ENCODE measurements at places on chromosomes 6 and 20.

DNA sequence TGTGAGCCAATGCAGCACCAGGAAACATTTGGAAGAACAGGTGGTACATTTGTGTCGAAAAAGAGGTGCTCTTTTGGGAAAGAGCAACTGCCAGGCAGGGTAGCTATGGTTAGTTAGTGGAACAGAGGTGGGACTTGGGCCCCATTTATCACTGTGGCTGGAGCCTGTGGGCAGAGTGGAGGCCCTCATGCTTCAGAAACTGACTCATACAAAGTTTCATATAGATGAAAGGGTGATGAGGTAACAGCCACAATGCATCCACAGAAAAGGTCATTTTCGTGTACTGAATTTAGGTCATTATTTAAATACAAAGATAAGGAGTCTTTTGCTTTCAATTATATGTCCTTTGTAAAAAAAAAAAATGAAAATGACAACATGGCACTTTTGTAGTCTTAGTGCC lies 76.4 kb upstream of the HS3ST5 start:
- DNase-seq: peak; percentile 2

GRCh38 chr6:111586554-111586953 lies 19.1 kb downstream of the TRAF3IP2 start:
- no peak for DNase-seq

GRCh38 chr20:57450931-57451330 lies 59.7 kb downstream of the RBM38 start:
- no peak for DNase-seq

DNA sequence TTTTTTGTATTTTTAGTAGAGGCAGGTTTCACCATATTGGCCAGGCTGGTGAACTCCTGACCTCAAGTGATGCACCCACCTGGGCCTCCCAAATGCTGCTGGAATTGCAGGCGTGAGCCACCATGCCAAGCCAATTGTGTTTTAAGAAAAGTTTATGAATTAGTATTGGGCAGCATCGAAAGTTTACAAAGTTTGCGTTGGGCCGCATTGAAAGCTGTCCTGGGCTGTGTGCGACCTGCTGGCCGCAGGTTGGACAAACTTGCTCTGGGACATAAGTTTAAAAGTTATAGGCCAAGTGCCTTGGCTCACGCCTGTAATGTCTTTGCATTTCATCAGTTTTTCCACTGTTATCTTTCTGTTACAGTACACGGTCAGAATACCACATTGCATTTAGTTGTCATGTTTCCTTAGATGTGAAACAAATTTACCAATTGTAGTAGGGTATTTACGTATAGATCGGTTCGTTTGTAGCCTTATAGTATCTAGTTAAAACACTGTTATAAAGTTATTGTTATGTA lies 39.5 kb downstream of the ASXL1 start:
- no peak for DNase-seq

- DNase-seq: no peak
Measured at GRCh38 chr20:10626896-10627295, 46.9 kb downstream of the JAG1 start.

- DNase-seq: peak; percentile 84
Measured at GRCh38 chr6:71250099-71250602, 38.5 kb upstream of the OGFRL1 start.

GRCh38 chr20:3819411-3820047 lies 818 bp upstream of the AP5S1 start:
- no peak for DNase-seq

DNA sequence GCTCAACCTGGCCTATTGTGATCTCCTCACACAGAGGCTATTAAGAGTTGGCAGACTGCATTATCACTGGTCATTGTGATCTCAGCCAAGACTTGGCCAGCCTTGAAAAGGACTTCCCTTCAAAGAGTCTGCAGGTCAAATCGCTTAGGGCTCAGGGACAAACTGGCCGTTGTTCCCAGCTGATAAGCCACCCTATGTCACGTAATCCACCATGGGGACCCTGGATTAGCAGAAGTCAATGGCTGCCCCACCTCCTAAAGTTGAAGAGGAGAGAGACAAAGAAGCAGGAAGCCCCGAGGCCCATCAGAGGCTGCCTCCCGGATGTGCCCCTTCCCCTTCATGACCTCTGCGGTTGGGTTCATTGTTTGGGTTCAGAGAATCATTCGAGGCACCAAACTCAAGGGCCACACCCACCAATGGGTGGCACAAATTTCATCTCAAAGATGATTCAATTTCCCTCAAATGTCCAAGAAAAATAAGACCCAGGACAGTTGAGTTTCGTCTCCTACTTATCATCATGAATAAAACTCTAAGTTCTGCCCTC lies 56.6 kb downstream of the BPIFB1 start:
- no peak for DNase-seq

GRCh38 chr20:32752458-32753250 lies 9.4 kb upstream of the COMMD7 start:
- DNase-seq: peak; percentile 89

DNA sequence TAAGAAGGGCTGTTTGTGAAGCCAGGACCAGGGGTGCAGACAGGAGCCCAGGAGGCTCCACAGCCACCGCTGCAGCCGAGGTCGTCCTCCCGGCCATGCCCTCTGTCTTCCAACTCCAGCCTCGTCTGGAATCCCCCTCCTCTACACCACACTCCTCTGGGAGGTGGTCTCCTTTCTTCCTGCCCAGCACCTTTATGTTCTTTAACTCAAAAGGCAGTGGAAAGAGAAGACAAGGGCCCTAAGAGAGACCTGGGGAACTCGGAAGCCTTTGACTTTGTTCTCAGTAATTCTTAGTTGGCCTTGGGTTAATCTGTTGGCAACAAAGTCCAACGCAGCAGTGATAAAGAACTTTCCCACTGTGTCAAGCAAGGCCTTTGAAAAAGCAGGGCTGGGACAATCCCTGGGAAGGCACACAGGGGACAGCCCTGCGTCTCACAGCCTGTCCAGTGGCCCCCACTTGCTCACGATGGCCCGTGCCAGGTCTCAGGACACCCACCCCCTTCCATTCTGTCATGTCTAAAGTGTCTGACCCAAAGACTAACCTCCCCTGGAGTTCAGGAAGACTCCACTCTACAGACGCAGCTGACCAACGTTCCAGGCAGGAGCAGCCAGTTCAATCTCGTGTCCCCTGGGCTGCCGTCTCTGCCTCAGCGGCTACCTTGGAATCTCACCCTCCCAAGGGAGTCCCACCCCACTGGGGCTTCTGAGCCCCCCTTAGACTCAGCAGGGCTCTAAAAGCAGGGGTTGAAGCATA lies 42.8 kb upstream of the FAM50B start:
- no peak for DNase-seq

DNA sequence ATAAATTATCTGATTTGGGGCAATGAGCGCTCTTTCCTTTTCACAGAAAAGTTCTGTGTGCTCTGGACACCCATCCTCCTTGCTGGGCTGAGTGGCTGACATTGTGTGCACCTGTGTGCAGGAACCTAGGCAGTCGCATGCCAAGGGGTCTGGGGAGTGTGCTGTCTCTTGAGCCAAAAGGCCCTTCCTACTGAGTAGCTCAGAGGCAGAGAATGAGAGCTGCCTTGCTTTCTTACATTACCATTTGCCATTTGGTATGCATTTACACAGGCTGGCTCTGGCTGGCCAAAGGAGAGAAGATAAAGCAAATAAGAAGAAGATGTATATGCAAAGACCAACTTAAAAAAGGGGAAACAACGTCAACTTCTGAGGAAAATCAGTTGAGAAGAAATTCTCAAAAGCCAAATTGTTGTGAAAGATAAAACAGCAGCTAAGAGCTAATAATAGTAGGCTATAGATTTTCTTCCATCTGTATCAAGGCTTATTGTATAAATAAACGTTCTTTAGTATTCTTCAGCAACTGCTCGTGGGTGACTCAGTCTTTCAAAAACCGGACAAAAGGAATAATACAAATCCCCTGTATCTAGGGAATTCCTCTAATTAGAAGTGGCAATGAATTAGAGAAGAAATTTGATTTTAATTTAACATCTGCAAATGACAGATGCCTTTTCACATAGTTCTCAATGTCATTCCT lies 121.9 kb downstream of the INSM1 start:
- no peak for DNase-seq

DNA sequence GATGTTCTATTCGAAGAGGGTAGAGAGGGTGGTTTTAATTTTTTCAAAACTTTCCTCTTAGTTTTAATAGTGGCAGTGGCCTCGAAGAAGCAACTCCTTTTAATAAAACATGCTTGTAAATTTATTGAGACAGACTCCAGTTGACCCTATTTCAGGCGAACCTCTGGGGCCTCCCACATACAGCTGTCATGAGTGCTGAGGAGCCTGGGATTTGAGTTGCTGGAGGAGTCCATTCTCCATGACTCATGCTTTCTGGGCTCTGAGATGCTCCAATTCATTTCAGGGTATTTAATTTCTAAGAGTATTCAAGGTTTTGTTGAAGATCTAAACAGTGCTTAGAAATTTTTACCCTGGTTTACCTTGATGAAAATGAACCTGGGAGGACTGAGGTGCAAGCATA lies 580.4 kb downstream of the CBLN4 start:
- no peak for DNase-seq

DNA sequence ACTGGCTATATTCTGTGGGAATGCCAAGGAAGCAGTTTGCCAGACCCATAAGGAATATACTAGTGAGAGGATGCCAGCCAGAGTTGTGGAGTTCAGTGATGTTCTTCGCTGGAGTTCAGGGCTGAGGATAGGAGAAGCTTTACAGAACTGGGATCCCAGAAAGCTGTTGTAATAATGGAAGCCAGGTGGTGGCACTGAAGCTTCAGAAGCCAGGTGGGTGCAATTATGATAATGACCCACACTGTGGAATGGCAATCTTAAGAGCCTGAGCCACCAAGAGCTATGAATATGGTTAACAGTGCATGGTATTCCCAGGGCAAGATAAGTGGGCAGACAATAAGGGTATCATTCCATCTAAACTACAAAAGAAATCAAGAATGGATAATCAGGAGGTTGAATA lies 25.1 kb upstream of the ENPP1 start:
- DNase-seq: peak; percentile 50

DNA sequence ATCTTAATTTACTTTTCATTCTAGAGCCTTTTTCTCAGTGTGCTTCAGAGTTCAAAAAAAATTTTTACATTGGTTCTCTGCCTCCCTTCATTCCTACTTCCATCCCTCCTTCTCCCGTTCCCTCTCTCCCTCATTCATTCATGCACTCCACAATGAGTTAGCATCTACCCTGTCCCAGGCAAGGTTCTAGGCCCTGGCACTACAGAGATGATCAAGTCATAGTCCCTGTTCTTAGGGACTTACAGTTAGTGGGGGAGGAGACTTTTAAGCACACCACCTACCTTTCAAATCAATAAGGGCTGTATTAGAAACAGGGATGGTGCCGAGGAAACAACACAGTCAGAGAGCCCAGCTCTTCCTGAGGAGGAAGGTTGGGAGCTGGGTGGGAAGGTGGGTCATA lies 40.3 kb downstream of the MAP3K5 start:
- DNase-seq: no peak

- DNase-seq: peak; percentile 55
Measured at GRCh38 chr6:40550202-40551101, 36.7 kb downstream of the LRFN2 start.

DNA sequence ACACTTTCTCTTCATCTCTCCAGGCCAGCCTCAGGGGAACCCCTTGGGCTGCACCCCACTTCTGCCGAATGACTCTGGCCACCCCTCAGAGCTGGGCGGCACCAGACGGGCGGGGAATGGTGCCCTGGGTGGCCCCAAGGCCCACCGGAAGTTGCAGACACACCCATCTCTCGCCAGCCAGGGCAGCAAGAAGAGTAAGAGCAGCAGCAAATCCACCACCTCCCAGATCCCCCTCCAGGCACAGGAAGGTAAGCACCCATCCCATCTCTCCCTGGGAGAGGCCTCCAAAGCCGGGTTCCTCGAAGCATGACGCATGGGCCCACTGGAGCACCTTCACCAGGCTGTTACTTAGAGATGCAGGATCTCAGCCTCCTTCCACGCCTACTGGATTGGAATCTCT lies 11.3 kb downstream of the MDFI start:
- DNase-seq: no peak

DNA sequence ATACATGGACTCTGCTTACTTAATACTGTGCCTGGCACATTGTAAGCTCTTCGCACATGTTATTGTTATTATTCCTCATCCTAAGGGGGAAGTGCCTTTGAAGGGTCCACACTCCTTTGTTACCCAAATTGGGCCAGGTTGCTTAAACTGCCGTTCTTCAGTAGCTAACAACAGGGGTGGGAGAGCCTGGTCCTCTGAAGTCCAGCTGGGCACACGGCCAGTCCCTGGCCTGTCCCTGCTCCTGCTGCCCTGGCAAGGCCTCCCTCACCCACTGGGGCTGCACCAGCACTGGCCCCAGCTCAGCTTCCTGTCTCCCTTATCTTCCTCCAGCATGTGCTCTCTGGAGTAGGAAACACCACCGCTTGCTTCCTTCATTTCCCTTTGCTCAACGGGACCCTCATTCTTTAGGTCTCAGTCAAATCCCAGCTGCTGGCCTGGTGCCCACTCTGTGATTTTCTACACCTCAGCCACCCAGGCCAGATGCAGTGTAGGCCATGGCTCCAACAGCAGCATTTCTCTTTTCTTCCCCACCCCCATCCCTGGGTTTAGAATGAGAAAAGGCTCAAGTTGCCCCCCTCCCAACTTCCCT lies 5.5 kb upstream of the PROCR start:
- DNase-seq: peak; percentile 12

DNA sequence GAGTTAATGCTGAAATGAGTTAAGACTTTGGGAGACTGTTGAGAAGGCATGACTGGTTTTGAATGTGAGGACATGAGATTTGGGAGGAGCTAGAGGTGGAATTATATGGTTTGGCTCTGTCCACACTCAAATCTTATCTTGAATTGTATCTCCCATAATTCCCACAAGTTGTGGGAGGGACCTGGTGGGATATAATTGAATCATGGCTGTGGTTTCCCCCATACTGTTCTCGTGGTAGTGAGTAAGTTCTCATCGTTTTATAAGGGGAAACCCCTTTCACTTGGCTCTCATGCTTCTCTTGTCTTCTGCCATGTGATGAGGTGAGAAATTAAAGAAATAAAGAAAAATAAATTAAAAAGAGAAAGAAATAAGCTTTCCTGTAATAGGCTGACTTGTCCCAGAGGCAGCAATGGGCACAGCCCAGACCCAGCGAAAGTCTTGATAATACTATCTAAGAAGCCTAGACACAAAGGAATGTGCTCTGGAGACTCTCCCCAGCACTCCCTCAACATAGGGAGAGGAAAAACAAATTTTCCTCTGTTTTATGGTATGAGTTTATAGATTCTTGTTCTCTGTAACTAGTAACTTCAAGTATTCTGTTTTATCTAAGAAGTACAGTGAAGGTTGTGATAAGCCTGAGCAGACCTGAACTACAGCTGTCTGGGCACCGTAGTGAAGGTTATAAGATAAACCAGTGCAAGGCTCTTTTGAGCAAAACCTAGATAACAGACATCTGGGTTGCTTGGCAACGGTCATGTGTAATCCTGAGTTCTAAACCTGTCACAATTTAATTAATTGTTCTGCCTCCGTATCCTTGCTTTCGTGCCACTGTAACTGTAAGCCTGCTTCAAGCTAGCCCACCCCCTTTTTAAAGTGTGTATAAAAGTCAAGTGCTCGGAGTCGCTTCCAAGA lies 88.9 kb upstream of the ECI2 start:
- peak; percentile 72 for DNase-seq

- DNase-seq: peak; percentile 98
Measured at GRCh38 chr6:16345449-16346330, 107.3 kb downstream of the GMPR start.
